ENCODE measurements at places on chromosomes 7 and 10.

DNA sequence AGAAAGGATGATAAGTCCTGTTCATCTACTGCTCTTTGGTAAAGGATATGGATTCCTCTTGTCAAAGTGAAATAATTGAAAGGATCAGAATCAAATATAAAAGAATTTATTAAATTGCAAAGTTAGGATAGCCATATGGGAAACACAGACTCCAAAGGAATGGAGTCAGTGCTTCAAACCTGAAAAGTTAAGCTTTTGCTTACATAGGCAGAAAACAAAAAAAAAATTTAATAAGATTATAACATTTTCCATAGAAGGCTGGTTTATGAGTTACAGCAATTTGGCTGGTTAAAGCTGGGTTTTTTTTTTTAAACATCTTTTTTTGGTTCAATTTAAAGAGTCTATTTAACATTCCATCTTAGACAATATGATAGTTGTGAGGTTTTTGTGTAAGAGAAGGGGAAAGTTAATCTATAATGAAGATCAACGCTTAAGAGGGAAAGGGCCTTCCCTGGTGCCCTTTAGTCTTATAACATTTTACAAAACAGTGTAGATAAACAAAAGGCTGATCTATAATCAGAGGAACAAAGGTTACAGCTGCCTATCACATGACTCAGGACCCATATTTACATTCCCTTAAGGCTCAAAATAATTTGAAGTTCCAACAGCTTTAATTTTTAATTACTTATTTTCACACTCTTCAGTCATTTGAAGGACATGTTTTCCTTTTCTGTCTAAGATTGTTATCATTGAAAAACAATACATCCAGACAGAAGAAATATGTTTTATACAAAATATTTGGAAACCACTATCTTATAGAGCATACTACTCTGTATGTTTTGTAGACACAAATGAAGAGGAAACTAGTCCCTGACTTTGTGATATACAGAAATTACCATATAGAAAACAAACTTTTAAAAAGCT is 234.3 kb upstream of the MBL2 start:
- no peak for DNase-seq

DNA sequence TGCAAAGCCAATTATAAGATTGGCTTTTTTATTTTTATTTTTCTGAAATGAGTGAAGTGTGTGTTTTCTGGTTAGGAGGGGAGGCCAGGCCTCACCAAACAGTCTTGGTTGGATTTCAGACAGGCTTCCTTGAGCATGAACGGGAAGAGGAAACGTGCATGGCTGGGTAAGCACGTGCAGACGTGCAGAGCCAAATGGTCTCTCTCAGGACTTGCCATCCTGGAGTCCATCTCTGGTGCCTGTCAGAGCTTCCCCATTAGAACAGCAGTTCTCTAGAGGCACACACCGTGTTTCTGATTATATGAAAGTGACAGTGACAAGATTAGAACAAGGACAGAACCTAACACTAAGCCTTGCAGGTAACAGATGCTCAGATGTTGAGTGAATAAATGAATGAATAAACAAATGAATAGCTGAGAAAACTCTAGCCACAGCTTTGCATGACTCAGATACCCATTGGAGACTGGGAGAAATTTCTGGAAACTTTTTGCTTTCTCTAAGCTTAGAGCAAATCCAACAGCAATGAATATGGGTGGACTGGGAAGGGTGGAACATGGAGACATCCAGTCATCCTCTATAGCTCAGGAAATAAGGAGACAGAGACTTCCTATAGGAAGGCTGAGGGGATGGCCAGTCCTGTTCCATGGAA is 11.8 kb upstream of the CALD1 start:
- no peak for DNase-seq

- no peak for DNase-seq
Observed at GRCh38 chr7:16685535-16685934, 39.6 kb downstream of the BZW2 start.

- no peak for DNase-seq
Observed at GRCh38 chr7:37489703-37490102, 41.0 kb upstream of the ELMO1 start.

- DNase-seq = no peak
Observed at GRCh38 chr10:6654571-6654970, 74.5 kb upstream of the PRKCQ start.

- DNase-seq = no peak
Observed at GRCh38 chr10:26566525-26567350, 128.6 kb downstream of the APBB1IP start.

- DNase-seq = no peak
Observed at GRCh38 chr10:60082744-60083344, 176.5 kb upstream of the CCDC6 start.

DNA sequence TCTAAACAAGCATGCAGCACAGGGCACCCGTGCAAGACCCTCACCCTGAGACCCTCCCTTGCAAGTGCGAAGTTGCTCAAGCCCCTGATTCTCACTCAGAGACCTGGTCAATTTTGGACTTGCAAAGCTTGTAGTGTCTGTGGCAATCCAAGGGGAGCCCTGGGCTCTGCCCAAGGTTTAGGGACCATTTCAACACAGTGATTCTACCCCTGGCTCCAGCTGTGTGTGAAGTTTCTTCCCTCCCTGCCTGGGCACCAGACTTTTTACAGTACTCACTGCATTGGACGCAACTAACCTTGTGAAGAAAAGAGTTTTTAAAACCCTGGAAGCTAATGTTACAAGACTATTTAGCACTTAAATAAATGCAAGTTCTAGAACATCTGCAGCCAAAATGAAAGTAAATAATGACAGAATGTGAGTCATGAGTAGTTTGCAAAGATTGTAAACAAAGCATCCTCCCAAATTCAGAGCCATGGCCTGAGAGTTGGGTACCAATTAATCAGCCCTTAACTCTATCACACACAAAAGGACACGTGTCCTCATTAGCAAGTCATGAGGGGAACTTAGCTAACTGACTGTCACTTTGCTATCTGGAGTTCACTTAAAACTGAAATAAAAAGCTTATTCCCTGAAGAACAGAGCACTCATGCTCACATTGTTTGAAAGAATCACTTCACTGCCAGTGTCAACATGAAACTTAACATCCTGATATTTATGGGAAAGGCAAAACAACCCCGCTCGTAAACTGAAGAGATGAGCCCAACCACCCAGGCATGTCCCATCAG is 48.1 kb downstream of the RGS10 start:
- DNase-seq = no peak

GRCh38 chr10:47454008-47454779 is 29.7 kb downstream of the ANXA8 start:
- no peak for DNase-seq

DNA sequence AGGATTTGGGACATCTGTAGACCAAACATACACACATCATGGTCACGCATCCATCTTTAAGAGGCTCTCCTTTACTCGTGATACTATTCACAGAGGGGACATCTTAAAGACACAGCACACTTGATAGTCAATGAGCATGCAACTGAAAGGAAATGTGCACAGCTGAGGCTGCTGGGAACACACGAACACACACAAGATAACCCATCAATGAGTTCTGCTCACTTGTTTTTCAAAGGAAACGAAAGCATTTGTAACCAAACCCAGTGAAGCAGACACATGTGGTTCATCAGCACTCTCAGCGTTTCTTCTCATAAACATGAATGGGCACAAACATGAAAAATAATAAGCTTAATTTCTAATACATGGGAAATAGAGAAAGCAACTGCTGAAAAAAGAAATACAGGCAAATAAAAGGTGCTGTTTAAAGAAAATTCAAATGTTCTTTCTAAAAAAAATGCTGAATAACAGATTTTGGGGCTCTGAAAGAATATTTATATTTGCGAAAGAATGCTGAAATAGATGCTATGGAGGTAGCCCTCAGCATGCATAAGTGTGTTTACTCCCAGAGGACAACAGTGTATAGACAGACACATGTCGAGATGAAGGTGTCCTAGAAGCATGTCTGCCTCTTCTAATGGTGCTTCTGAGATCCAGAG is 59.7 kb upstream of the LAMB4 start:
- no peak for DNase-seq

- no peak for DNase-seq
Observed at GRCh38 chr10:71581376-71581775, 138.2 kb downstream of the C10orf105 start.

DNA sequence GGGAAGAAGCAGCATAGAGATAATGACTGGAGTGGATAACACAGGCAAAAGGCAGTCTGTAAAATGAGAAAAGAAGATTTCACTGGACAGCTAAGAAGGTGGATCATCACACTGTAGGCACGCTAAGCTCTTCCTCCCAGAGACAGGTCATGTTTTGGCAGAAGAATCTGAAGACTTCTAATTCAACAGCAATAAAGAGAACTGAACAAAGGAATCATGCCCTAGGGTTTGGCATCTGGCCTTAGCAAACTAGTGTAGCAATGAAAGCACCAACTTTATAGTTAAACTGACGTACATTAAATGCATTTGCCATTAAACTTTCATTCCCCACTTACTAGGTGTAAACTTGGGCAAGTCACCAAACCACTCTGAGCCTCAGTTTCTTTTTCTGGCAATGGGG is 84.4 kb upstream of the SEM1 start:
- DNase-seq = no peak

DNA sequence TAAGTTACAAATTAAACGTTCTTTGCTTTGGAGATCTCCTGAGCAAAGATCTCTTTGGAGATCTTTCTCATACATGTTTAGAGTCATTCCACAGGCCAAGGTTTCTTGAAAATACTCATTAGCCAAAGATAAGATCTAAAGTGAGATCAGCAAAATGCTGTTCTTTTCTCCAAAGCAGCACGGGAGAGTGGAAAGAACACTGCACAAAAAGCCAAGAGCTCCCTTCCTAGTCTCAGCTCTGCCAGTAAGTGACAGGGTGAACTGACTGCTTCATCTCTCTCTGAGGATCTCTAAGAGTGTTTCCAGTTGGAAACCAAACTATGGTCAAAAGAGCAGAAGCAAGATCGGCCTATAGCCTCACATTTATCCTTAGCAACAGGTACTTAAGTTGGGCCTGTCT is 168.4 kb upstream of the ASAH2 start:
- DNase-seq = peak; percentile 62

DNA sequence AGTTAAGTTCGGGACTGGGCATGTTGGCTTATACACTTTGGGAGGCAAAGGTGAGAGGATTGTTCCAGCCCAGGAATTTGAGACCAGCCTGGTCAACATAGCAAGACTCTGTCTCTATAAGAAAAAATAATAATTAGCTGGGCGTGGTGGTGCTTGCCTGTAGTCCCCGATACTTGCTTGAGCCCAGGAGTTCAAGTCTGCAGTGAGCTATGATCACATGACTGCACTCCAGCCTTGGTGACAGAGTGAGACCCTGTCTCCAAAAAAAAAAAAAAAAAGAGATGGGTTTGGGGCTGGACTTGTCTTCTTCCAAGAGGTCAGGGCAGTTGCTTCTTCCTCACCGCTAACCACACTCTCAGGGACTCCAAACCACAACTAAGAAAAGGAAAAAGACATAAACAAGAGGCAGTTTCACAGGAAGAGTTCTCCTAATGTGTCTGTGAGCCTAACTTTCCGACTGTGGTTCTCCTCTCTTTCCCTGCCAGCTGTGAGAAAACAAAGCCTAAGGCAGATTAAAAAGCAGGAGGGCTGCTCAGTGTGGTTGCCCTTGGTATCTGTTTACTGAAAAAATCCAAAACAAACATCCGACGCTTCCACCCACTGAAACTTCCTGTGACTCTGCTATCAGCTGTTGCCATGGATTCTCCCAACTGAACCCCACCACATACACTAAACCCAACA is 2.4 kb upstream of the SERPINE1 start:
- peak; percentile 26 for DNase-seq

- peak; percentile 9 for DNase-seq
Observed at GRCh38 chr7:85890244-85890811, 703.5 kb upstream of the SEMA3D start.

GRCh38 chr10:33309406-33309805 is 25.1 kb downstream of the NRP1 start:
- no peak for DNase-seq

DNA sequence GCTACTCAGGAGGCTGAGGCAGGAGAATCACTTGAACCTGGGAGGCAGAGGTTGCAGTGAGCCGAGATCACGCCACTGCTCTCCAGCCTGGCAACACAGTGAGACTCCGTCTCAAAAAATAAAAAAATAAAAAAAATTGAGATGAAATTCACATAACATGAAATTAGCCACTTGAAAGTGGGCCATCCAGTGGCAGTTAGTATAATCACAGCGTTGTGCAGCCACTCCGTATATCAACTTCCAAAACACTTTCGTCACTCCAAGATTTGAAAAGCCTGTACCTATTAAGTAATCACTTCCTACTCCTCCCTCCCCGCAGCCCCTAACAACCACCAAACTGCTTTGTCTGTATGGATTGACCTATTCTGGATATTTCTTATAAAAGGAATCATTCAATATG is 20.7 kb upstream of the CACUL1 start:
- no peak for DNase-seq

- DNase-seq = peak; percentile 44
Observed at GRCh38 chr10:119466655-119467054, 75.9 kb downstream of the RGS10 start.

DNA sequence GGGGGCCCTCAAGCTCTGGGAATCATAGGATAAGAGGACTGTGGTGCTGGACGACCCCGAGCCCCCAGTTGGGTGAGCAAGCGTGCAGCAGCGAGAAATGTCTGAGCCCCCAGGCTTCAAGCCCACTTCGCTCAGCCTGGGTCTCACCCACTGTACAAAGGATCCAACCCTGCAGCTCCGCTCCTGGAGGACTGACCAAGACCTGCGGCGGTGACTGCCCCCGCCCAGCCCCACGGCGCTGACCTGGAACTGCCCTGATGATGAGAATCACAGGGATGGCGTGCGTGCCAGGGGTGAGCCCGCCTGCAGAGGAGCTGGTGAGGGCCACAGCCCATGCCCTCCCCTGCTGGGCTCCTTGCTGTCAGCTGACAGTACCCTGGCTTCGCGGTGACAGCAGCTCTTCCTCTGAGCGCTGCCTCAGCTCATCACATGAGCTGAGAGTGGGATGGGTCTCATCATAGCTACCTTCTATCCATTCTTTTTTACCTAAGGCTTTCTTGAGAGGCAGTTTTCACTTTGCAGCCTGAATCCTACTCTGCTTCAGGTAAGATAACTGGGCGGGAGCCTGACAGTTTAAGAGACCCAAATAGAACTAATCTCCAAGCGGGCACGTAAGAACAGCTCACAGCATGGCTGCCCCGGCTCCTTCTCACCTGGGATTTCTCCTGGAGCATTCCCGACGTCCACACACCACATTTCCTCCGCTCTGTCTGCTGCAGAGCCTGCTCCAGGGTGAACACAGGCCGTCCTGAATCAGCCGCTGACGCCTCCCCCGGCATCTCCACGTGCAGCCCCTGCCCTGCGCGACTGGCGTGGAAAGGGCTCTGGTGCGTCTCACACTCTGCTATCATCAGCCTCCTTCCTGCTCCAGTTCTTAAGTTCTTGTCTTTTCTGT is 329.9 kb downstream of the PTPRN2 start:
- no peak for DNase-seq

DNA sequence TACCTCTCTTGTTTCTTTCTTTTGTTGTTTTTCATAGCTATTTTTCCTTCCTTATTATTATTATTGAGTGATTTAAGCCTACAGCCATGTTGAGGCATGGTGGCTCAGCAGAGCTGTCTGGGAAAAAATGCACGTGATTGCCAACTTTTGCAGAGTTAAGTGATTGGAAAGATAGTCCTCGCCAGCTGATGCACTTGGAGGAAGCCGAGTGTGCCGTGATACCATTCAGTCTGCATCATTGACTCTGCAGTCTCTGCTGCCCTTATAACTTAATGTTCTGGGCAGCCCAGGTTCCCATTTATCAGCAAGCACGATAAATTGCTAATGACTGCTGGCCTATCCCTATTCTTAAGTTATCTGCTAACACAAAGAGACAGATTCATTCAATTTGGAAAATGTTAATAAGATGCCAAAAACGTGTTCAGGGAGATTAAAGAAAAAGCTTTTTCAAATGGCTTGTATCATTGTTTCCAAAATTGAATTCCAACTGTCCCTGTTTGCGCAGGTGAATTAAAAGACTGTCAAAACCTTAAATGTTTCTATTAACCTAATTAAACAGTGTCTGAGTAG is 232.9 kb upstream of the NPY start:
- no peak for DNase-seq

Data from activated CD4-positive, alpha-beta T cell treated with anti-CD3 and anti-CD28 coated beads, Interleukin-10, Interleukin-2, amounts not matched to agents 100 ng/mL and 50 ng/mL, durations not matched to agents 16 hours and 8 hours (primary cell).